ENCODE measurements at places on chromosomes 16 and 17.

GRCh38 chr17:77002103-77003045 lies 134.2 kb downstream of the MGAT5B start:
- DNase-seq, result peak; percentile 28

DNA sequence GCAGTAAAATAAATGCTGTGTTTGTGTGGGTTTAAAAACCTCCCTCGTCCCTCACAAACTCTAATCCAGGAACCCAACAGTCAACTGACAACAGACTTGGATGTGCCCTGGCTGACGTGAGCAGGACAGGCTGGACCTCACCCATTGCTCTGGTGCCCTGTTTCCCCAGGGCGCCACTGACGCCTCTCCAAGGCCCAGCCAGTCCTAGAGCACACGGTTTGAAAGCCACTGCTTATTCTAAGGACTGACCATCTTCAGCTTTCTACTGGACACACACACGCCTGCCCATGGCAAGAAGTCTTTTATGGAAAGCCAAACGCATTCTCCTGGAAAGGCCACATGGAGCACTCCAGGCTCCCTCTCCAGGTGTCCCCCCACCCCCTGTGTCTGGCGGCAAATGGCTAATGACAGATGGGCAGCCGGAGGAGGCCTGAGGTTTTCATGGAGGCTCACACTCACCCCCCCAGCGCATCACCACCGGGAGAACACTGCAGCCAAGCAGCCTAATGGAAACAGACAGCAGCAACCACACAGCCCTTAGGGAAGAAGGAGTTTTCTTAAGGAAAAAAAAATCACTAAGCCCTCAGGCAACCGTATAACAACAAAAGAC lies 319.2 kb downstream of the SOX9 start:
- no peak for DNase-seq

DNA sequence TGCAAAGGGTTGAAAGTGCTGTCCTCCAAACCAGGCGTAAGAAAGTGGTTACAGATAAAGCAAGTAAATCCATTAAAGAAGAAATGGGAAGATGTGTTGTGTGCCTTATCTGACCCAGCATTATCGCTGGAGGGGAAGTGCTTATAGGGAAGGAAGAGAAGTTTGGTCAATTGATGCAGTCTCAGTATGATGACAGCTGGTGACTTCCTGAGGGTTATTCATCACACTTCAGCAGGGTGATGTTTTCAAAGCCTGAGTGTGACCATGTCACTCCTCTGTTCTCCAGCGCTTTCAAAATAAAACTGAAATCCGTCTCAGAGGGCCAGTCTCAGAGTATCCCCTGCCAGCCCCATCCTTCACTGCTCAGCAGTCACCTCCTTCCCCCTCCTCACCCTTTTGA lies 505.4 kb upstream of the RBFOX1 start:
- no peak for DNase-seq

DNA sequence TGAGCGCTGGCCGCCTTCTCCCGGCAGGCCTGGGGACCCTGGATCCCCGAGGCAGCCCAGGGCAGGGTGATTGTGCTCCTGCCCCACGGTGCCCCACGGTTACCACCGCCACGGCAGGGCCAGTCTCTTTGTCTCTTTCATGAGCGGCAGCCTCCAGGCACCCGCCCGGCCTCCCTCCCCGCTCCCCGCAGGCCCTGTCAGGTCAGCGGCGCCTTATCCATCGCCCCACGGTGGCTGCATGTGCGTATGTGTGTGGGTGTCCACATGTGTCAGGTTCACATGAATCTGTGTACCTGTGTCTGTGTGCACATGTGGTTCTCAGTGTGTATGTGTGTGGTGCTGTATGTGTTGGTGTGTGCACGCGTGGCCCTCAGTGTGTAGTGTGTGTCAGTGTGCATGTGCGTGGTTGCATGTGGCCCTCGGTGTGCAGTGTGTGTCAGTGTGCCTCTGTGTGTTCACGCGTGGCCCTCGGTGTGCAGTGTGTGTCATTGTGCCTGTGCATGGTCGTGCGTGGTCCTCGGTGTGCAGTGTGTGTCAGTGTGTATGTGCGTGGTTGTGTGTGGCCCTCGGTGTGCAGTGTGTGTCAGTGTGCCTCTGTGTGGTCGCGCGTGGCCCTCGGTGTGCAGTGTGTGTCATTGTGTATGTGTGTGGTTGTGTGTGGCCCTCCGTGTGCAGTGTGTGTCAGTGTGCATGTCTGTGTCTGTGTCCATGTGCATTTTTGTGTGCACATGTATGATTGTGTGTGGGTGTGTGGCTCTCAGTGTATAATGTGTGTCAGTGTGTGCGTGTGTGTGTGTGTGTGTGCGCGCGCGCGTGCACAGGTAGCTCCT lies 239.2 kb upstream of the GSE1 start:
- DNase-seq, result no peak

DNA sequence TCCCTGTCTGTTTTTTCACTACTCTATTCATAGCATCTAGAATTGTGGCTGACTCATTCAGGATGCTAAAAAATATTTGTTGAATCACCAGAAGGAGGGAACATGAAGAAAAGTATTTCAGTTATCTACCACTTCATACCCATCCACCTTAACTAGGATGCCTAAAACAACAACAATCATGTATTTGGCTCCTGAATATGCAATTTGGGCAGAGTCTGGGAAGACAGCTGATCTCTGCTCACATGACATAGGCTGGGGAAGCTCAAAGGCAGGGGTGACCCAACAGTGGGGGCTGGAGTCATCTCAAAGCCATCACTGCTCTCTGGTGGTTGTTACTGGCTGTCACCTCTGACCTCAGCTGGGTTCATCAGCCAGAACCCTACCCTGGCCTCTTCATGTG lies 80.1 kb upstream of the RPL38 start:
- DNase-seq, result no peak

DNA sequence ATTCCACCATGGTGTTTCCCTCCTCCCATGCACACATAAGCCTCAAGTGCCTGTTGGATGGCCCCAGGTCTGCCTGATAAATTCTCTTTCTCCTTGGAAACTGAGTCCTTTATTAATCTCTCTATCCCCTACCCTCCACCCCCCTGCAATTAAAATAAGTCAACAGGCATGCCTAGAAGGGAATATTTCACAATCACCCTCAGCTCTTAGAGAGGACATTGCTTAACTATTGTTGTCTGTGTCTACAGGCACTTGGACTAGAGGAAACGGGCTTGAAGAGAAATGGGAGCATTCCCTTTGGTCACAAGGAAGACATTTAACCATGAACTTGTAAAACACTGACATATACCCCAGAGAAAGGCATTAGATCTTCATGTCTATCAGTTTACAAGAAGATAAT lies 39.5 kb downstream of the RCVRN start:
- no peak for DNase-seq

DNA sequence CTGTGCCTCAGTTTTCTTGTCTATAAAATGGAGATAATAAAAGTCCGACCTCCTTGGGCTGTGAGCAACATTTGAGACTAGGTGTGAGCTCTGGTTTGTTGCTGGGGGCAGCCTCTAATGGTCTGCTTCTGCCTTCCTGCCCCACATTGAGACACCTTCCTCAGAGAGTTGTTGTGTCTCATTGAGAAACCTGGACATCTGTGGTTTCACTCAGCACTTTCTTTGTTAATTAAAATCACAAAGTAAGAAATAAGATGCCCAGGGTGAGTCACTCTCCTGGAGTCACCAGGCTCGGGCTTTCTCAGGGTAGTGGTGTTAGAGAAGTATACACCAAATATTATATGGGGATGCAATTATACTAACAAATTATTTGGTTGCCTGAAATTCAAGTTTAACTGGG lies 389.2 kb upstream of the SALL1 start:
- DNase-seq, result no peak

DNA sequence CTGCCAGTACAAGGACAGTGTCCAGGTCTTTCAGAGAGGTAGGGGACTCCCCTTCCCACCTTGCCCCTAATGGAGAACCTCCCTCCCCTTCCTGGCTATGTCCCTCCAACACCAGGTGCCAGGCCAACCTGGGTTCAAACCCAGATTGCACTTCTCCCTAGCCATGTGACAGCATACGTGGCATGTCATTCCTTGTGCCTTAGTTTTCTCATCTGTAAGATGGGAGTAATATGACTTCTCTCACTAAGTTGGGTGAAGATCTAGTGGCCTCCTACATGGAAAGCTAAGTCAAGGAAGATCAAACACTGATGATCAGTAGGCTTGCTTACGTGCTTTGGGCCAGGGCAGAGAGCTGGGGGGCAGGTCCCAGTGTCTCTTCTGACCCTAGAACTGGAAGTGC lies 8.8 kb downstream of the FCSK start:
- DNase-seq, result no peak

DNA sequence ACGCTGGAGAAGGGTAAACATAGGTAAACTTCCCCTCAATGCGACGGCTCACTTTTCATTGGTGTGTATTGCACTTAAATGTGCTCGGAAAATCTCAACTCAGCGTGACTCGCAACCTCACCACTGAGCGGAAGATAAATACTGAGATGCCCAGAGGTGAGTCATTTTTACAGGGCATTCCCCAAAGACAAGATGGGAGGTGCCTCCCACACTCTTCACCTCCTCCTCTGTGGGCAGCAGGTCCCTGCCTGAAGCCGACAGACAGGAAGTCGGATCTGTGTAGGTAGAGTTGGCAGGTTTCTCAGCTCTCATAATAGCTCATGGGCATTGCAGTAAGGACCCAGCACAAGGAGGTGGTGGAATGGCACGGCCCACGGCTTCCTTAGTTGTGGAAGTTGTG lies 274.6 kb upstream of the HSBP1 start:
- DNase-seq, result no peak

DNA sequence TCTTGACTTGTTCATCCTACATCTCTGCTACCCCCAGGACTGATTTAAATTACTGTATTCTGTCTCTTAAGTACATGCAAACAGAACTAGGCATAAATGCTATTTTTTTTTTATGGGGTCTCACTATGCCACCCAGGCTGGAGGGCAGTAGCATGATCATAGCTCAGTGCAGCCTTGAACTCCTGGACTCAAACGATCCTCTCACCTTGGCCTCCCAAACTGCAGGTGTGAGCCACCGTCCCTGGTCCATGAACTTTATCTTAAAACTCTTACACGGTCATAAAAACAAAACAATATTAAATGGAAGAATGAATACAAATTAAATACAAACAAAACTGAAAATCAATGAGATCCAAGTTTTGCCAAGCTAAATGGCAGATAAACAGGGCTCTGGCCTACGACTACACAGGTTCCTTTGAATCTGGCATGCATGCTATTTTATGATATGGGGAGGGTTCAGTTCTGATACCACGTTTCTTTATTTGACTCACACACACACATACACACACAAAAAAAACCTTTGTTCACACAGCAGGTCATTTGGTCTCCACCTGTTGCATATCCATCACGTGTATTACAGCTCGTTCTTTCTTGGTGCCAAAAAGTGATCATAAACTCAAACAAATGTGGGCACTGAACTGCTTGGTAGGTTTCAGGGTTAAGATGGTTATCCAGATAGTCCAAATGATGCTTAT lies 1.1 kb upstream of the PKD1L3 start:
- no peak for DNase-seq

GRCh38 chr16:5504064-5504781 lies 406.6 kb upstream of the EEF2KMT start:
- DNase-seq, result no peak

DNA sequence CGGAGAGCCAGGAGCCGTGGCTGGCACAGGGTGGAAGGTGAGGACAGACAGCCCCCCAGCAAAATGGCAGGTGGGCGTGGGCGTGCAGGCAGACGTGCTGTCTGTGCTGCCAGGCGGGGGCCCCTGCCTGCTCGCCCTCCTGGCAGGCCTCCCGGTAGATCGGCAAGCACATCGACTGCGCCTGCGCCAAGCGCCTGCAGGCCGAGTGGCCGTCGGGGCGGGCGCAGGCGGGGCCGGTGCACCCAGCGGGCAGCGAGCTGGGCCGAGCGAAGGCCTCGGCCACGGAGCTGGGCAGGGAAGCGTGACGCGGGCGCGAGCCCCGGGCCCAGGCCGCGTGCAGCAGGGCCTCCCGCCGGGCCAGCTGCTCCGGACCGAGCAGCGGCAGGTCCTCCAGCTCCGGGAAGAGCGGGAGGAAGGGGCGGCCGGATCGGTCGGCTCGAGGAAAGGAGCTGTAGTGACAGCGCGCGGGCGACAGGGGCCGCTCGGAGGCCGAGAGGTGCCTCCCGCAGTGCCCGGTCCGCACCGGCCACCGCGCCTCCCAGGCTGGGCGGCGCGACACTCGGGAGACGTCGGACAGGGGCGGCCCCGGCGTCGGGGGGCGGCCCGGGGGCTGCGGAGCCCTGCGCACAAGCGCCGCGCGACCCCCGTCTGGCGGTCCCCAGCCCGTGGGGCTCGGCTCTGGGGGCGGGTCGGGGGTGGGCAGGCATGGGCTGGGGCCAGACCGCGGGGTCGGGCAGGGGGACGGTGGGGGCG lies 16.9 kb downstream of the GRIN2C start:
- no peak for DNase-seq

GRCh38 chr16:15055141-15056053 lies 477 bp downstream of the NTAN1 start:
- DNase-seq, result no peak

- no peak for DNase-seq
These were observed 526 bp downstream of the KIAA0513 start for GRCh38 chr16:85027958-85028684.

DNA sequence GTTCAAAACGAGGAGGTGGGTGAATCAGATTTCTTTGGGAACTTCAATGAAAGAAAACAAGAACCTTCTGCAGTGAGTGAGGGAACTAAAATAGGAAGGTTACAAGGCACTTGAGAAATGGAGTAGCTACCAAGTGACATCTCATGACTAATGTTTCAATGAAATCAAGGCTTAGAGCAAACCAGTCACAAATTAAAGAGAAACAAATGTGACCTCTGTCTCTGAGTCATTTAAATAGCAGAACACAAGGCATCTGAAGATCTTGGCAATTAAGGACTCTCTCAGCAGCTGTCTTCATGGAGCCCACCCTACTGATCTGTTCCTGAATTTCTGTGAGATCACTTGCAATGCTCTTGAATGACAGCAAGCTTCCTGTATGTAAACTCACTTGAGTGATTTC lies 109.5 kb downstream of the CDH11 start:
- DNase-seq, result peak; percentile 34

- peak; percentile 90 for DNase-seq
These were observed 105.8 kb downstream of the NOG start for GRCh38 chr17:56699186-56699894.

GRCh38 chr17:17508019-17508535 lies 11.9 kb upstream of the RASD1 start:
- DNase-seq, result no peak

DNA sequence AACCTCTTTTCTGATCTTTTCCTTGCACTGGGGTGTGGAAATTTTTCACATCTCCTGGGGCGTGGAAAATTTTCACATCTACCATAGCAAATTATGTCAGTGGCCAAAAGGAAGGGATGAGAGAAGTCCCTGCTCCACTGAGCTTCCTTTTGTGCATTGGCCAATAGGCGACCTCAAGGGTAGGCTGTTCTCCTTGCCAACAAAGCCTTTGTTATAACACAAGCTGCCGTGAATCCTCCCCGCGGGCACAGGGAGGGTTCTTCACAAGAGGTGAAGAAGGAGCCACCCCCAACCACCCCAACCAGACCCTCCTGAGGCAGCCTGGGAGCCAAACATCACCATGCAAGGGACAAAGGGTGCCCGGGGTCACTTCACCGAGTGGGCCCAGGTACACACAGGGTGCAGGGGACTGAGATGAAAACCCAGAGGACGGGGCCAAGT lies 6.5 kb downstream of the SLC5A11 start:
- DNase-seq, result no peak
